ENCODE measurements at places on chromosomes 1 and 21.

- DNase-seq, result no peak
These were observed 936 bp upstream of the UBXN11 start for GRCh38 chr1:26307363-26307781.

- no peak for DNase-seq
These were observed 212.3 kb upstream of the DPYD start for GRCh38 chr1:98133131-98133530.

DNA sequence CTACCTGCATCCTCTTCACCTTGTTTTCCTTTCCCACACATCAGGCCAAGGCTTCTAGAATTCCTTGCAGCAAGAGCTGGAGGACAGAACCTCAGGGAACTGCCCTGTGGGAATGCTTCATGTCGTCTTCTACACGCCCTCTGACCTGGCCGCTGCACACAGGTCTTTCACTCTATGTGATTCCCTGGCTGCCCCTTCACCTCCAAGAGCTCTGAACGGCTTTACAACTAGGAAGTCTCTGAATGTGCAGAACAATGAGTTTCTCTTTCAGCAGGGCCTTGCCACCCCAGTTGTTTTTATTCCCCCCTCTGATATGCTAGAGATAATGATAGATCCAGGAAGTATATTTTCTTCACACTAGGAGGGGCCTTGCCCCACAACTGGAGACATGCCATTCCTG, 142.6 kb downstream of the CLIC6 start:
- DNase-seq, result no peak

DNA sequence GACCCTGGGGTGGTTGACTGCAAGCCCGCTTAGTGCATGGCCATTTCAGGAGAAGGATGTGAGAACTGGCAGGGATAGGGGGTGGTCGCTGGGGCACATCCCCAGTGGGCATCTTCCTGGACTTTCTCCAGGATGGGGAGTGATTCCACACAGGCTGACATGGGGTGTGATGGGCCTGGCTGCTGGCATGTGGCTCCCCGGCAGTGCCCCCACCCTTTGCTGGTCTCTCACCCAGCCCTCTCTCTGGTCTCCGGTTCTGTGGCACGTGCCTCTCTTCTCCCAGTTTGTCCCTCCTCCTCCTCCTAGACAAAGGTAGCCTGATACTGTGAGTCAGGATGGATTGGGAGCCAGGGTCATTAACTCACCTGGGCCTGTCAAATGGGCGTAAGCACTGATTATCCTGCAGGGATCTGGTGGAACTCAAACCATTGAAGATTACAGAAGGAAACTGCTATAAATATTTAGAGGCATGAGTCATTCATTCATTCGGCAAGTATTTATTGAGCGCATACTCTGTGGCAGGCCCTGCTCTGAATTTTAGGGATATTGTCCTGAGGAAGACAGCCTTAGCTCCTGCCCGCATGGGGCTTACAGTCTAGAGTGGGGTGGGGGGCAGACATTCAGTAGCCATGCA, 23.6 kb upstream of the EPS8L3 start:
- DNase-seq, result peak; percentile 13

DNA sequence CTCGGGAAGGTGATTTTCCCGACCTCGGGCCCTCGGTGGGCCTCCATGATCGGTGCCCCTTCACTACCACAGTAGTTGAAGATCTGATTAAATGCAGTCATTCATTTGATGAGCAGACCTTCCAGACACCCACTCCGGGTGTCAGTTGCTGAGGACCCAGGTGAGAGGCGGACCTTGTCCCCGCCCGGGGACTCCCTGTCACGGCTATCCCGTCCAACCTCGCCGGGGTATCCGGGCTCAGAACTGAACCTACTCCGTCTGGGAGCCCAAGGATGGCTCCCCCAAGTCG, 22.6 kb downstream of the RNU1-3 start:
- no peak for DNase-seq

GRCh38 chr1:88890791-88891317, 513 bp downstream of the GTF2B start:
- peak; percentile 28 for DNase-seq

DNA sequence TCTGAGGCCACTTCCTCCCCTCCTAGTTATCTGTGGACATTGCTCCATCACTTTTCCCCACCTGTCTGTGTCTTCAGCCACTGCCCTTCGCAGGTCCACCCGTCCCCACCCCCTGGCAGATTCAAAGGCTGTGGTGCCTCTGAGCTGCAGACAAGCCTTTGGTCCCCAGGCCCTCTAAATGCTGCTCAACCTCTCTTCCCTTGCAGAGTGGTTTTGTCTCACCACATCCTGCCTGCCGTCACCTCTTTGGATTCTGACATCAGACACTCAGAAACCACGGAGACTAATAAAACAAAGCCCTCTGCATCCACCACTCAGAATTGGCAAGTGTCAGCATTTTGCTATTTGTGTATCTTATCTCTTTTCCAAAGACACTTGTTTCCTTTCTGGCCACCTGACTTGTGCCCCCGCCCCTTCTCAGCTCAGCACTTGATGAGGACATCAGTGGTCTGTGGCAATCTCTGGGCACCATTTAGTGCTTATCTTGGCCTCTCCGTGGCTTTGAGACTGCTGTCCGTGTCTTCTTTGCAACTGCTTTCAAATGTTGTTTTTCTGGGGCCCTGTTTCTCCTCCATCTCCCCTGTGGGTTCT, 7.7 kb downstream of the CNIH3 start:
- DNase-seq, result peak; percentile 47

DNA sequence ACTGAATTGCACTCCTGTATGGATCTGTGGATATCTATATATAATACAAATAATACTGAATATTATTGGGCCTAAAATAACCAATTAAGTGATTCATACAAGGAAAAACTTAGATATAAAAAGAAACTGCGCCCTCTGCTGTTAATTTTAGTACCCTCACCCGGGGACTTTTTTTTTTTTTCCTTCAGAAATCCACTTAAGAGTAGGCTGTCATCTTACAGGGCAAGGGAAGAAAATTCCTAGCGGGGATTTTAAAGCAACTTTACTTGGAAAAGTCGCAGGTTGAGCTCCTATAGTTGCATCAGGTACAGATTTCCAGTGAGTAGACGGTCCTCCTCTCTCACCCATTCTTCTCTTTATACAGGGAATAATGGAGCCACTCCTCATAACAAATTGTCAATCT, 1.3 kb downstream of the NTNG1 start:
- no peak for DNase-seq

- DNase-seq, result no peak
These were observed 99.1 kb downstream of the CD247 start for GRCh38 chr1:167419245-167419644.

DNA sequence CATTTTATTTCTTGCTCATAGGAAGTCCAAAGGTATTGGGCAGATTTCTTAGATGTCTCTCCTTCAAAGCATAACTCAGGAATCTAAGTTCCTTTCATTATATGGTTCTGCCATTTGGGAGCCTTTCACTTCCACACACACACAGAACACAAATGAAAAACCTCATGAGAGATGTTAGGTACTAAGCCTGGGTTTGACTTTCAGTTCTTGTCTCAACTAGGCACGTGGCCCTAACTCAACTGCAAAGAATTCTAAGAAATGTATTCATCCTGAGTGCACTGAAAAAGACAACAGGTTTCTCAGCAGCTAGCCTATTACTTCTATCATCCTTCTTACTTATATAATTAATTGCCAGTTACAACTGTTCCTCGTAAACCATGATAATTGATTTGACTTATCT, 190.0 kb upstream of the SAMSN1 start:
- DNase-seq, result no peak

DNA sequence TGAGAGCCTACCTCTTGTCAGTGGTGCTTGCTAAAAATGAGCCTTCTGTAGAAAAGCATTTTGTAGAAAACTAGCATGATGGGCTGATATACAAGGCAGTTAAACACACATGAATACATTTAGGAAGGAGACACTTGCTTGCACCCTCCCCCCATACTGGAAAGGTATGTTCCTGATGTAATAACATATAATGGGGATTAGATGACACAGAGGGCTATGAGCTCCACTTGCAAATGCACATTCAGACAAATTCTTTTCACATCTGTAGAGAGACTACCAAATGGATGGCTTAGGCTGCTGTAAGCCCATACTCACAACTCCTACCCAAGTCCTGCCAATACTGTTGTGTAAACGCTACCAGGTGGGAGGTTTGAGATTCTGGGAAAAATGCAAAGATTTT, 634.0 kb downstream of the SMYD3 start:
- DNase-seq, result no peak

DNA sequence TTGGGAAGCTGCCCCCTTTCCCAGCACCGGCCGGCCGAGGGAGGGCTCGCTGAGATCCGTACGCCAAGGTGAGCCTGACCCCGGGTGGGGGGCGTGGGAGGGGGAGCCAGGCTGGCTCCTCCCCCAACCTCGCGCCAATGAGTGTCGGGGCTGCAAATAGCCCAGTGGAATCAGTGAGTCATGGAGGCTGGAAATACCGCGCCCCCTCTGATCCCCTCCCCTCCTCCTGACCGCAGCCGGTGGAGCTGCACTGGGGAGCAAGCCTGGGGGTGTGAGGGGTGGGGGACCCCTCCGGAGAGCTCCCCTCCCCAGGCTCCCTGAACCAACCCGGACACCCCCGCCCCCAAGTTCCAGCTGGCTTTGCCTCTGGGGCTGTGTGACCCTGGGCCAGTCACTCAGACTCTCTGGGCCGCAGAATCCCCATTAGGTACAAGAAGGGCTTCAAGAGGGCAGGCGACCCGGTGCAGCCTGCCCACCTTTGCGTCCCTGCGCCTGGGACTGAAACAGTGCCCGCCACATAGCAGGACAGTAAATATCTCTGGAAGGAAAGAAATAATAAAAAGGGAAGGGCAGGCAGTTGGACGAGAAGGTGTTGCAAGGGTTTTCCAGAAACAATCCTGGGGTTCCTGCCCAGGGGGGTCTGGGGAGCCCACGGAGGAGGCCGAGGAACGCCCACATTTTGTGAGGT, 4.5 kb downstream of the HSPB7 start:
- peak; percentile 70 for DNase-seq
